Kasumi-1 (cell line): ENCODE measurements at places on chromosomes 5 and 9.

- DNase-seq: no peak
These were observed 104.9 kb downstream of the MARCHF3 start for GRCh38 chr5:126925482-126925881.

GRCh38 chr9:125609744-125610143 lies 97.3 kb downstream of the MAPKAP1 start:
- DNase-seq: no peak

GRCh38 chr5:35285011-35285410 lies 54.7 kb upstream of the PRLR start:
- no peak for DNase-seq

DNA sequence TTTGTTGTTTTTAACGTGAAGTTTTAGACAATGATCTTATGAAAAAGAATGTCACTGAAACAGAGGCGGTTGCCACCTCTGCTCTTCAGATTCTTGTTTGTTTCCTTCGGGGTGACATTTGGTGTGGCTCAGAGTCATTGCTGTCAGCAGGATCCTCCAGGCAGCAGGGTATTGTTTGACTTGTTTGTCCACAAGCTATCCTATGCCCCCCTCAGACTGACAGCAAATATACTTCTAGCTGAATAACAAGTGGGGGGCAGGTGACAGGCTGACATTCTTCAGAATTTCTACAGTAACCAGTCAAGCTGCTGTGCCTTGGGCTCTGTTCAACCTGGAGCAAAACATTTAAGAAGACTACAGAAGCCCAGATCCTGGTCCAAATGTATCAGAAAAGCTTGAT lies 383.3 kb downstream of the YTHDC2 start:
- no peak for DNase-seq

DNA sequence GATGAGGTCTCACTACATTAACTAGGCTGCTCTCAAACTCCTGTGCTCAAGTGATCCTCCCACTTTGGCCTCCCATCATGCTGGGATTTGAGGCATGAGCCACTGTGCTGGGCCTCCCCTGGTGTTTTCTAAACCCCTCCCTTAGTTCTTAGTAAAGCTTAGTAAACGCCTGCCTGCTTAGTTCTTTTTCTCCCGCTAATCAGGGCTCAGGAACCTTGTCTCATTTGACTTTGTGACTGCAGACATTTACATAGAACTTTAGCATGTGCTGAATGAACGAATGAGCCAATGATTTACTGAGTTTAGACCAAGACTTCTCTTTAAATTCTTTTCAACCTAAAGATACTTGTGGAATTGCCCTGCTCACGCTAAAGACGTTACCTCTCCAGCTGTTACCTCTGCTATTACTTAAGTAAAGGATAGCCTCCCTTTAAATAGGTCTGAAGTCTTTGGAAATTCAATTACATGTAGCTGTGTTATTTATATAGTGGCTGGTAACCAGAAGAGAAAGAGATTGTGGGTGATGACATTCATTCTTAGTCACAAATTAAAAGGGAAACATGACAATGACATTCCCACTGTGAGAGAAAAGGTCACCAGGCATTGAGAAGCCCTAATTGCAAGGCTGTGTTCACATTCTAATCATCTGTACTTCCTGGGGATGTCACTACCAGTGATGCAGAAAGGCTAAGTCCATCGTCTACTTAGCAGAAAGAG lies 18.6 kb upstream of the SUSD1 start:
- no peak for DNase-seq

DNA sequence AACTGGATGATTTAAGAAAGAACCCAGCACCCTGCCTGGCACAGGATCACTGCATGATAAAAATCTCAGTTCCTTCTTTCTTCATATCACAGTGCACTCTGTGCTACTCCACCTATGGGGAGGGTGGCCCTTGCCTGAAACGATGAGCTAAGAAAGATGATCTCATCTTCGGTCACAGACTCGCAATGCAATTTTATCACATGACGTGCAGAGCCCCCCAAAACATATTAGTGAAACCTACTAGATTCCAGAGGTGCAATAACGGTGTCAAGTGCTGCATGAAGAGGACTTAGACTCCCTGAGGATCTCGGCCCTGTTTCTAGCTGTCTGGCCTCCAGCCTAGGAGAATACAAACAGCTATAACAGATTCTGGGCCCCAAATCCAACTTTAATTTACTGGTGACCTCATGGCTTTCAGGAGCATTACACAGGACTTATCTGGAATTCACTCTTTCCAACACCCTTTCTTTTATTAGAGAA lies 104.0 kb downstream of the EBF1 start:
- no peak for DNase-seq

GRCh38 chr5:43619380-43619779 lies 16.4 kb downstream of the NNT start:
- DNase-seq: no peak

DNA sequence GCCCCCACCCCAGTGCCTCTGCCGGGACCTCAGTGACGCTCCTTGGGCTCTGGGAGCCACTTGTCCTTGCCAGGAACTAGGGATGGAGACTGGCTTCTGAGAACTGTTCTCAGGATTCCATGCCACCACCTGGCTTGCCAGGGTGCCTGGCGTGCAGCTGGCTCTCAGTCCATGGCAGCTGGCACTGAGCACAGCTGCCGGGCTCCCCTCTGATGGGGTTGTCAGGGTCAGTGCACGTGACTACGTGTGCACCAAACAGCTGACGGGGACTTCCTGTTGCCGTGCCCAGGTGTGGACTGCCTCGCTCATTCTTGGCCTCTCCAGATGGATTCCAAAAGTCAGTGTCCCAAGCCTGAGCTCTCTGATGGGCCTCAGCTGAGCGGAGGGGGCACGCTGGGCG lies 9.4 kb downstream of the KCNT1 start:
- no peak for DNase-seq

DNA sequence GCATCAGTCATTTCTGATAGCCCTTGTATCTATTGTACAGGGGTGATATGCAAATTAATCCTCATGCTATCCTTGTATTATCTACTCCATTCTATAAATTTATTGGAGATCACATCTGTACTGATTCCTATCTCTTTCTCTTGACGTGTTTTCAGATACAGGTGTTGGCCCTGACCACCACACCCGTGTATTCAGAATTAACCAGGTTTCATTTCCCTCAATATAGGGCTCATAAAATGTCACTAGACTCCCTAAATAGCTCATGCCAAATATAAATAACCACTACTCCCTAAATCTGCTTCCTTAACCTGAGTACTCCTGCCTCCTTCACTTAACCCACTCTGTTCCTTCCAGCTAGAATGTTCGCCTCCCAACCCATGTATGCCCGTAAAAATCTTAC lies 522.8 kb upstream of the KLF4 start:
- no peak for DNase-seq

DNA sequence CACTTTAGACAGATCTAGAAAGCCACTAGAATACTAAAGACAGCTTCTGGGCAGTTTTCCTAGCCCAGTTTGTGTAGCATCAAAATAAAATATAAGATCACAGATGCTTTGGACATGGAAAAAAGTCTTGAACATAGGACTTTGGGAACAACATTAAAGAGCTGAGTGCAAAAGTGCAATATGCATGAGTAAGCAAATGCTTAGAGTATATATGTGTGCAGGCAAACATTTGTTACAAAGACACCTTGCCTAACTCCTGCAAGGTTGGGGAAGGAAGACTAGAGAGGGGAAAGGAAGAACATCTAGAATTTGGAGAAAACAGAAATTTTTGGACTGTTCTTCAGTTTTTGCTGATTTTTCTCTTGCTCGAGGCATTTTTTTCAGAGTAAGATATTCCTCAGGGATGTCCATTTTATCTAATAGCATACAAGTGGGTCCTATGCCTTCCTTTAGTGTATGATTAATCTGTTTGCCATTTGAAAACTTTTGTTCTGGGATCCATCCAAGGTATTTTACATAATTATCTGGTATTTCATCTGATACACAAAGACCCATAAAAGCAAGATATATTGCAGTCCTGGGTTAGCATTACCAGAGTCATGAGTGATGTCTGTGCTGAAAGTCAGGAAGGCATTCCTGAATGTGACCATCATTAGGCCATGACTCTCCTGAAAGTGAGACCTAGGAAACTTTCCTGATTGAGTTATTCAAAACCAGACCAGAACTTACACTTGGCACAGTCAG lies 142.0 kb upstream of the RGMB start:
- no peak for DNase-seq

DNA sequence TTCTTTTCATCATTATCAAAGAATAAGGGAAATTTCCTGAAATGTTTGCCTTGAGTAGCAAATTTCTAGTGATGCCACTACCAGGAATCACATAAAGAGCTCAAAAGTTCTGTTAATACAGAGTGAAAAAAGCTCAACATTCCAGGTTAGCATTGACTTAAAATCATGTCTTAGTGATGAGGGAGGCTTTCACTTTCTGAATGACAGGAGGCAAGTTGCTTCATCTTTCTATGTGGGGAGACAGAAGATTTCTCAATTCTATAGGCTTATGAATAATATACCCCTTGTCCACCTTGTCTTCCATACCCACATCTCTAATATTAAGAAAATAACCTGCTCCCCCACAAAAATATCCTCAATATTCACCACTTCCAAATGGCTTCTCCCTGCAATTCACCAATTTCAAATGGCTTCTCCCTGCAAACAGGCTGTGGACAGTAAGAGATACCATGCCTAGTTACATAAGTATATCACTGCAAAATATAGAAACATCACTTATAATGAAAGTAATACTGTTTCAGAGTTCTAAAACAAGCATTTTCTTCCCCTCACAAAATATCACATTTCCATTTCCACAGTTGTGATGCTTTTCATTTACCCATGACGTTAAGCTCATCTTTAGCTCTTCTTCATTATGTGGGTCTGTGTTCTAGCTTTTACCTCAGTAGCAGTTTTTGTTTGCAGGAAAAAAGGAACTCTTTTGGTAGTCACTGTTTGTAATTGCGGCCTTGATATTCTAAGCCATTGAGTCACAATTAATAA lies 2.2 kb upstream of the JAK2 start:
- DNase-seq: no peak

DNA sequence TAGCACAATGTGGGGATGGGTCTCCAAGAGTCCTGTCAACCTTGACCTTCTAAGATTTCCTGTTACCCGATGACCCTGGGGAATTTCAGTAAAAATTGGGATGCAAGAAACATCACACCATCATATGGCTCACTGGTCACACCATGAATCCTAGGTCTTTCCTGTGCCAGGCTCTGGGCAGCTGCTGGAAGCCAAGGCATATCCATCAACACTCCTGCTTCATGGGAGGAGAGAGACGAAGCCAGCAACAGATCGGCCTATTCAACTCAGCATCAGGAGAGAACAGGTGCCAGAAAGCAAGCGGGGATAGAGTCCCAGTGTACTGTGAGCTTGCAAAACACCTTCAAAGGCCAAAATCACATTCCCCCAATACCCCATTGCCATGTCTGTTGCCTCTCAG lies 6.5 kb upstream of the NEK6 start:
- no peak for DNase-seq

DNA sequence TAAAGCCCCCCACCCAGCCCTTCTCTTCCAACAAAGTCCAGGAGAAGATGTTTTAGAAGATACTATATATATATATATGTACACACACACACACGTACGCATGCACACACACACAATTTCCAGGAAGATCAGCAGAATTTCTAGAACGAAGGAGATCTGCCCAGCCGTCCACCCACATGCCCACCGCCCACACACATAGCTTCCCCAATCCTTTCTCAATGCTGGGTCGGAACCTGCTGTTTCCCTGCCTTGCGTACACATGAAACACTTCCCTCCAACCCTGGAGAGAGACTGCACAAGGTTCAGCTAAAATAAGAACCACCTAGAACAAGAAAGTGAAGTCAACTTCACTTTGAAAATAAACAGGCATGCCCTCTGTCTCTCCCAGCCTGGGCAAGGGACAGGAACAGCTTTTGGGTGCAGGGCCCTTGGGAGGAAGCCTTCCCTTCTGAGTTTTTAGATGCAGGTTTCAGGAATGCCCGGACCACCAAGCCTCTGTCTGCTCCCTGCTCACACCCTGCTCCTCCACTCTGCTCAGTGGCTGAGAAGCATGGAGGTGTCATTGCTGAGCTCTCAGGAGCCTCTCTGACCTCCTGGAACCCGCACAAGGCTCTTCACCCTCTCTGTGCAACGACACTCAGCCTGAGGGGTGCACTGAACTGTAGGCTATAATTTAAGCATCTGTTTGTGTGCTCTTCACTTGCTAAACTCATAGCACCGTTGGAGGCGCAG lies 149.4 kb downstream of the C5orf15 start:
- DNase-seq: no peak

DNA sequence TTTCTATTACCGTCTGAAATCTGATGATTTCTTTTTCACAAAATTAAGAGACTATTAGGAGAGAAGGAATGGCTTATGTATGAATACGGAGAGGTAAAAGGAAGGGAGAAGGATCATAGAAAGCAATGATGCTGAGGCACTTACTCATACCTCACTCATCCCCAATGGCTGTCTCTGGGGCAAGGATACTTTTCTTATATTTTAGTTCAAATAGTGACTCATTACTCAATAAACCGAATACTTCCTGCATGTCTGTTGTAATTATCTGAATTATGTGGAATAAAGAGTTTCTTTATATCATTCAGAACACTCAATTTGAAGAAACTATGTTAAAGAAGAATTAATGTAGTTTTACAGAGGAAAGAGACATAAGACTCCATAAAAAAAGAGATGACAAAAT lies 284.5 kb upstream of the NUDT12 start:
- DNase-seq: no peak

- no peak for DNase-seq
These were observed 10.8 kb upstream of the CCDC69 start for GRCh38 chr5:151234476-151235238.

- no peak for DNase-seq
These were observed 31.2 kb downstream of the CDK7 start for GRCh38 chr5:69265931-69266330.

DNA sequence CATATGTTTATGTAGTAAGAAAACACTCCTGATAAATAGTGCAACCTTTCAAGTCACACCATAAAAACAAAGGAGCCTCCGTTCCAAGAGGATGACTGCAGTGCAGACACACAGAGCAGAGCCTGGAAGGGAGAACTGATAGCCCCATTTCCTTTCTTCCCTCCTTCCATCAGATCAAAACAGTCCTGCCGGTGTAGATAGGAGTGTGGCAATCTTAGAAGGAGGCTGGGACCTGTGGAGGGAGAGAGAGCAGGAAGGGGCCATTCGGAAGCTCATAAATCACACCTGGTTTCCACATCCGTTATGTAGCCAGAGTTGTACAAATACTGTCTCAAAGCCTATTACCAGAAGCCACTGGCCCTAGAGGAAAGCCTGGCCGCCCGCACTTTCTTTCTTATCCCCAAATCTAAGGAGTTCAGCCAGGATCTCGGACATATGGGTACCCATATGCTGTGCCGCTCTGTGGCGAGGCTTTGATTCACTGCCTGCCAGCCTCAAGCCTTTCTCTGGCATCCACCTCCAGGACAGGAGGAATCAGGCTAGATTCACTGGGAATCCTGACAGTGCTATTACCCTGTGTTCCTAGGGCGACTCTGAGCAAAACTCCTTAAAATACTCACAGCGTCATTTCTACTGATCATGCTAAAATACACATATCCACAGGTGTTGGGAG lies 26.9 kb downstream of the DAP start:
- DNase-seq: no peak
